ENCODE measurements at places on chromosomes 2 and 18.

GRCh38 chr18:39958876-39959275, 1996.2 kb upstream of the PIK3C3 start:
- DNase-seq: no peak

DNA sequence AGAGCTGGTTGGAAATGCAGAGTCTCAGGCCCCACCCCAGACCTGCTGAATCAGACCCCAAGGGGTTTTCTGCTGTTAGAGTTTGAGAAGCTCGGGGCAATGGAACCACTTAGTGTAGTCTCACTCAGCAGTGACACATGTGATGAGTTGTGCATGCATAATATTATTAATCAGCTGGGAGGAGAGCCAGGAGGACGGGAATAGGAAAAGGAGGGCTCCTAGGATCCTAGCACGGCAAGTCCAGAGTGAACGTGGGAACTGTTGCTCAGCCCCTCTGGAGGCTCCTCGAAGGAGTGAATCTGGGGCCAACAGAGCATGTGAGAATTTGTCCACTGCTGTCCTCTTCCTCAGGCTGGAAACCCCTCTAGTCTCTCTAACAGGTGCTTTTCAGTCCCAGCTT, 87.1 kb downstream of the HS1BP3 start:
- DNase-seq: no peak

GRCh38 chr2:182393270-182393760, 33.5 kb downstream of the PDE1A start:
- DNase-seq: no peak

GRCh38 chr18:78082816-78083215, 833.2 kb downstream of the GALR1 start:
- DNase-seq: no peak

DNA sequence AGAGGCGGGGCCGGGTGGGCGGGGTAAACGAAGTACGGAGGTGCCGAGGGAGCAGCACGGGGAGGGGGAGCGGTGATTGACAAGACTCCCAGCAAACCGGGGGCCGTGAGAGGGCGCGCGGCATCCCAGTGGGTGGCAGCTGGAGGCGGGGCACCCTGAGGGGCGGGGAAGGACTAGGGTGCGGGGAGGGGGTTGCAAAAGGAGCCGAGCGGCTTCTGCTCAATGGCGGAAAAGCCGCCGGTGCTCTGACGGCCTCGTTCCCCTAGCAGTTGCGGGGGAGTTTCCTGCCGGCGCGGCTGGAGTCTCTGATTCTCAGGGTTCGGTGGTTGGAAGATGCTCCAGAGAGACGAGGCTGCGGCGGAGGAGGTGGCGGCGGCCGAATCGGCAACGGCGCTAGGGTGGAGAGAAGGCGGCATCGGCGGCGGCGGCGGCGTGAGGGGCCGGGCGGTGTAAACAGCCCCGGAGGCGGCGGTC, at the start of gene PPM1B:
Gene PPM1B (plus strand): TSS at position 195 of the 474 bp plus-strand sequence. CDS start 32,325 bp downstream, outside the sequence.
- peak; percentile 100 for DNase-seq

GRCh38 chr2:61750624-61751023, 103.2 kb downstream of the FAM161A start:
- no peak for DNase-seq

- DNase-seq: no peak
These were observed 60.0 kb downstream of the PIKFYVE start for GRCh38 chr2:208326016-208326415.

GRCh38 chr2:168084288-168084687, 163.1 kb downstream of the STK39 start:
- DNase-seq: no peak

- no peak for DNase-seq
These were observed 114.1 kb upstream of the OTOS start for GRCh38 chr2:240254337-240255164.

- no peak for DNase-seq
These were observed 138.9 kb upstream of the HDAC4 start for GRCh38 chr2:239539776-239540100.

DNA sequence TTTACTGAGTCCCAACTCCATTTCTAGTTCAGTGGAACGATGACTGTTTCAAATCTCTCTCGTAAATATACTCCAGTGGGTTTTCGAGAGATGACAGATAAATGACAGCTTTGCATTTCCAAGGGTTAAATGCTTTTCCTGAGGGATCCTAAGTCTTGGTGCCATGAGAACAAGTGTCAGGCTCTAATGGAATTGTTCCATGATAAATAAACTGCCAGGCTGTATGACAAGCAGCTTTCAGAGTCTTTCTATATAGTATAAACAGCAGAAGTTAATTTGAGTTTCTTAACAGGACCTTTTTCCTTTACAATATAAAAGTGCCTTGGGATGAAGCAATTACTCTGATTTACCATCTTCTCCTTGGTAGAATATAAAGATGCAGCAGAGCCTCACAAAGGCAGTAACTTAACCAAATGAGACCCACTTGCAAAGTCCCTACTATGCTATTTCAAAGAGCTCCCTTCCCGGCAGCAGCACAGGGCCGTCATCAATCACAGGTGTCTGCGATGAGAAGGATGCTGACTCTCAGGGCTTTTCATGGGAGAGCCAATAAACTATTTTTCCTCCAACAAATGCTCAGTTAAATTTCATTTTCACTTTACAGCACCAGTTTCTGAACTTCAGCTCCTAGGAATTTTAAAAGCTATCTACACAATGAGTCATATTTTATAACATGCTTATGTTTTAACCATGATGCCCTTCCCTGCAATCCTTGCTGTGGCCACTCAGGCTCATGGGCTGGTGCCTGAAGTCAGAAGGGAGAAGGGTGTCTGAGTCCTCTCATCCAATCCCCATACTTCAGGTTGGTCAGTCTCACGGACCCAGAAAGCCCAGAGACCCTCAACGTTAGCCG, 123.8 kb downstream of the AFF3 start:
- no peak for DNase-seq

- DNase-seq: no peak
These were observed 72.5 kb upstream of the SMAD2 start for GRCh38 chr18:48002933-48003365.

DNA sequence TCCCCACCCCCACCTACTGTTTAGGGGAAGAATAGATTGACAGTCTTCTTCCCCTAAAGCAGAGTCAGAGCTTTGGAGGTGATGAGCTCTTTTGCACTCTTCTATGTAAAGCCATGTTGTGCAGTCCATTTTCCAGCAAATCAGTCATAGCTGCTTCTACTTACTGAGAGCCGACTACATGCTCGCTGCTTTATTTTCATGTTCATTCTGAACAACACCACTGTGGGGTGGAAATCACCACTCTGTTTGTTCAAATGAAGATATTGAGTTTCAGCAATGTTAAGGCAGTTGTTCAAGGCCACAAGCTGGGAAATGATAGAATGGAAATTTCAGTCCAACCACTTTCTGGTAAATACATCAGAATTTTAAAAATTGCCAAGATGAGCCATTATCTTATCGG, 88.3 kb downstream of the INSIG2 start:
- DNase-seq: no peak

DNA sequence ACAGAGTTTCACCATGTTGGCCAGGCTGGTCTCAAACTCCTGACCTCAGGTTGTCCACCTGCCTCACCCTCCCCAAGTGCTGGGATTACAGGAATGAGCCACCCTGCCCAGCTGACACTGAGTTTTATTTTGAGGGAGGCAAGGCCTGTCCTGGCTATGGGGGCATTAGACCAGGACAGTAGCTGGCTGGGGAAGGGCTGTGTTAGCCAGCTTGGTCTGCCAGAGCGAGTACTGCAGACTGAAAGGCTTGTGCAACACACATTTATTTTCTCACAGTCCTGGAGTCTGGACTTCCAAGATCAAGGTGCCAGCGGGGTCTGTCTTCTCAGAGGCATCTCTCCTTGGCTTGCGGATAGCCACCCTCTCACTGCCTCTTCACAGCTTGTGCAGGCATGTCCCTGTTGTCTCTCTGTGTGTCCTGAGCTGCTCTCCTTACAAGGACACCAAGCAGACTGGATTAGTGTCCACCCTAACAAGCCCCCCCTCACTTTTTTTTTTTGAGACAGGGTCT, 59.4 kb upstream of the HAAO start:
- no peak for DNase-seq

DNA sequence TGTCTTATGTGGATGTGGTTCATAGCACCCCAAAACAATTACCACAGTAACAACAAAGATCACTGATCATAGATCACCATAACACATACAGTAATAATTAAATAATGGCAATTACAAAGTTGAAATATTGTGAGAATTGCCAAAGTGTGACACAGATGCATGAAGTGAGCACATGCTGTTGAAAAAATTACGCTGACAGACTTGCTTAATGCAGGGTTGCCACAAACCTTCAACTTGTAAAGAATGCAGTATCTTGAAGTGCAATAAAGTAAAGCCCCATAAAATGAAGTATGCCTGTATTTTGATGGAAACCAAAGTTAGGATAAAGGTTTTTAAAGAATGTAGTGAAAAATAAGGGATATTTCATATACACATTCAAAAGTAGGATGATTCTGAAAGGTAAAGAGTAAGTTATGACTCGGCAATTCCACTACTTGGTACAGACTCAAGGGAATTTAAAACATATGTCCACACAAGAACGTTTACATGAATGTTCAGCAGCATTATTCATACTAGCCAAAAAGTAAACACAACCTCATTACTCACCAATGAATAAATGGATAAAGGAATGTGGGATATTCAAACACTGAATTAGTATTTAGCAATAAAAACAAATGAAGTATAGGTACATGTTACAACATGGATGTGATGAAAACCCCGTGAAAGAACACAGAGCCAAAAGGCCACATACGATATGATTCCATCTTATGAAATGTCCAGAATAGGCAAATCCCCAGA, 61.6 kb downstream of the SCN9A start:
- no peak for DNase-seq

GRCh38 chr2:101828673-101829334, 131.3 kb downstream of the MAP4K4 start:
- no peak for DNase-seq

GRCh38 chr2:131557558-131558321, 30.1 kb downstream of the CCDC74A start:
- no peak for DNase-seq

GRCh38 chr2:225028572-225028971, 13.7 kb downstream of the DOCK10 start:
- DNase-seq: no peak

GRCh38 chr2:26324903-26325302, 21.0 kb upstream of the SELENOI start:
- DNase-seq: no peak

DNA sequence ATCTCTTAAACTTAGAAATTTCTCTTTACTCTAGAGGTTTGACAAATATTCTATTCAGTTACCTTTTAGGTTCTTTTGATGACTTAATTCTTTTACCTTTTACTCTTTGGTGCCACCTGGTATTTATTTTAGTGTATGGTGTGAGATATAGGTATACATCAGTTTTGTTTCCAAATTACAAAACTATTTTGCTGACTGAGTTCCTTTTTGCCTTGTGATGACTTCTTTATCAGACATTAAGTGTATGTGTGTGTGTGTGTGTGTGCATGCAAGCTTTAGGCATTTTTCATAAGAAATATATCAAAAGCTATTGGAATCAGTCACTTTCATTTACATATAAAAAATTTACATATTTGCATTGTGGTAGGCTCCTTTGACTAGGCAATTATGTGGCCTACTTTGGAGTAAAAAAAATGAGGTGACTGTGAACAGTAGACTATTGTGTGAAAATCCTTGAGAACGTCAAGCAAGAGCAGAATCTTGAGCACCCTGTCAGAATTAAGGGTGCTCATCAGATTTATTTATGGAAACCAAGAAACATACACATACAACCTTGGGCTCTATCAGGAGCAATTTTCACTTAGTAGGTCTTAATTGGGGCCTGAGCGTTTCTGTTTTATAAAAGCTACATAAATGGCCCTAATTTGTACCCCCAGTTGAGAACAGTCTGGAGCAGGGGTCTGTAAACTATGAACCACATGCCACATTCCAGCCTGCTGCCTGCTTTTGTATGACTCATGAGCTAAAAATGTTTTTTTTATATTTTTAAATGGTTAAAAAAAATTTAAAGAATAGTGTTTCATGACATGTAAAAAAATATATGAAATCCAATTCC, 415.9 kb downstream of the SLC4A3 start:
- DNase-seq: no peak

DNA sequence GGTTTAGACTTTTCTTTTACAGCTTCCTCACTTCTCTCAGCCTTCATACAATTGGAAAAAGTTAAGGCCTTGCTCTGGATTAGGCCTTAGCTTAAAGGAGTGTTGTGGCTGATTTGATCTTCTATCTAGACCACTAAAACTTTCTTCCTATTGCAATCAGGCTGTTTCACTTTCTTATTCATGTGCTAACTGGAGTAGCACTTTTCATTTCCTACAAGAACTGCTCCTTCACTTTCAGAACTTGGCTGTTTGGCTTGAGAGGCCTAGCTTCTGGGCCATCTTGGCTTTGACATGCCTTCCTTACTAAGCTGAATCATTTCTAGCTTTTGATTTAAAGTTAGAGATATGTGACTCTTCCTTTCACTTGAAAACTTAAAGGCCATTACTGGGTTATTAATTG, 114.3 kb downstream of the ARHGEF4 start:
- no peak for DNase-seq

- no peak for DNase-seq
These were observed 18.0 kb downstream of the NMUR1 start for GRCh38 chr2:231512222-231512621.

- no peak for DNase-seq
These were observed 132.9 kb upstream of the SH3BP4 start for GRCh38 chr2:234818937-234819336.

DNA sequence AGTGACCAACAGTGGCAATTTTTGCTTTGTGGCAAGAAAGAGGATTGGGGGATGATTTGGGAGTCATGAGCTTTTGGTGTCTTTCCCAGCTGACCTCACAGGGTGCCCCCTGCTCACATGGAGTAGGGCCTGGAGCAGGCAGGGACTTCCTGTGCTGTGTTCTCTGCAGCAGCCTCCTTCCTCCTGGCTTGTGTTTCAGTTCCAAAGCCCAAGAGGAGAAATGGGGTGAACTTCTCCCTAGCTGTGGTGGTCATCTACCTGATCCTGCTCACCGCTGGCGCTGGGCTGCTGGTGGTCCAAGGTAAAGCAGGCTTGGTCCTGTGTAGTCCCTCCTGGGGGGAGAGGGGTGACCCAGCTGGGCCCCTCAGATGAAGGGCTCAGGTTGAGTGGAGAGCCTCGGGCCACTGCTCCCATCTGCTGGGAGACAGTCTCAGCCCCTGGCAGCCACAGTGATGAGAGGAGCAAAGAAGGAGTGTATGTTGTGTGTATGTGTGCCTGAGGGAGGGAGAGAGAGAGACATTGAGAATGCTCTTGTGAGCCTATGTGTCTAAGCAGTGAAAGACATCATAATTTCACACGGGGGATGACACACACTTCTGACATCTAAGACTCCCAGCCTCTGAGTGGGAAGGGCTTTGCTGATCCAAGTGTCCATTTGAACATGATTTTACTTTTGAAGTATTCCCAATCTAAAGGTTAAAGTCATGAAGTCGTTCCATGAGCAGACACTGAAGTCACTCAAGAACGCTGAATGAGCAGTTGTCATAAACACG, 27.2 kb downstream of the MARCO start:
- DNase-seq: no peak

All from activated CD4-positive, alpha-beta T cell treated with anti-CD3 and anti-CD28 coated beads for 48 hours (primary cell).